ENCODE measurements at places on chromosomes 11 and 22.

DNA sequence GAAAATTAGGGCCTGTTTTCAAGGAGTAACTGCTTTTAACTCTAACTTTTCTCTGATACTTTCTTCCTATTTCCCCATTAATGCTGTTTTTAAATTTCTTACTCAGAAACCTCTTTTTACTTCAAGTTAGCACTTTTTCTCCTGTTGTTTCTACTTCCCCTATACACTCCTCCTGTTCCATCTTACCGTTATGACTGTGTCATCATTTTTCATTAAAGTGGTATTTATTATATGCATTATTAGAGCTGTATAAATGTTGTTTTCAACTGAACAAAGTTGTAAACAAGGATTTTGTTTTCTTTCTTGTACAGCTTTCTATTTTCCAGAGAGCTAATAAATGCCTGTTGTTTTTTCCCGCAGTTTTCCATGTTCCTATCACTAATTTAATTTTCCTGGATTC, 84.6 kb downstream of the EXT2 start:
- DNase-seq, result no peak

- DNase-seq, result no peak
Measured at GRCh38 chr22:29609139-29609538, 5.7 kb downstream of the NF2 start.

GRCh38 chr22:24703101-24703500, 71.4 kb downstream of the PIWIL3 start:
- no peak for DNase-seq

- DNase-seq, result no peak
Measured at GRCh38 chr11:78207532-78208256, 19.0 kb downstream of the USP35 start.

- no peak for DNase-seq
Measured at GRCh38 chr11:120798854-120799253, 225.0 kb upstream of the TBCEL start.

DNA sequence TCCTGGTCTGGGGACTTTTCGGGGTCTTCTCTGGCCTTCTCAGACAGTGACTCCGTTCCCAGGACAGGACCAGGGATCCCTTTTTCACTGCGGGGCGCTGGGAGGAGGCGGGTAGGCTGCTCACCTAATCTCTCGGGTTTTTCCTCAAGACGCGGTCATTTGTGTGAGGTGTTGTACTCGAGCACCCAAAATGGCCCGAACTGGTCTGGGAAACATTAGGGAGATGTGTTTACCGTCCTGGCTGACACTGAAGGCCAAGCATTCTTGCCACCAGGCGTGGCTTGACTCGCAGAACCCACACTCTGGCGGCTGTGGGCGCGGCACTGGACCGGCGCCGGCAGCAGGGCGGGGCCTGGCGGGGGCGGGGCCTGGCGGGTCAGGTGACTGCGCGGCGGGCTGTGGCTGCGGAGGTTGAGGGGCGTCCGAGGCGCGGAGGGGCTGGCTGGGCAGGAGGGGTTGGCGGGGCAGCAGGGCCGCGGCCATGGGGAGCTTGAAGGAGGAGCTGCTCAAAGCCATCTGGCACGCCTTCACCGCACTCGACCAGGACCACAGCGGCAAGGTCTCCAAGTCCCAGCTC, at the start of gene SWAP70:
Gene SWAP70 (plus strand): TSS at position 379 of the 577 bp plus-strand sequence. CDS start 103 bp downstream, at position 482.
- DNase-seq, result peak; percentile 95

DNA sequence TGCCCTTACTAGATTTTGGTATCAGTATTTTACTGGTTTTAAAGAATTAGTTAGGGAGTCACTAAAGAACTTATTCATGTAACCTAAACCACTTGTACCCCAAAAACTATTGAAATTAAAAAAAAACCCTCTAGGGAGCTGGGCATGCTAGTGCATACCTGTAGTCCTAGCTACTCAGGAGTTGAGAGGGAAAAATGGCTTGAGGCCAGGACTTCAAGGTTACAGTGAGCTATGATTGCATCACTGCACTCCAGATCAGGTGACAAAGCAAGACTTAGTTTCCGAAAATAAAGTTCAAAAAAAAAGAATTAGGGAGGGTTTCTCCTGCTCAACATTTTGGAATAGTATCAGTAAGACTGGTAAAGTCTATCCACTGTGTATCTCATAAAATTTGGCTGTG, 364.4 kb upstream of the LUZP2 start:
- DNase-seq, result no peak

- DNase-seq, result no peak
Measured at GRCh38 chr11:130588471-130588870, 140.0 kb downstream of the ADAMTS15 start.

- DNase-seq, result no peak
Measured at GRCh38 chr22:40239345-40239683, 61.6 kb downstream of the TNRC6B start.
